ENCODE measurements at places on chromosomes 3 and 15. TPM values are rescaled to one million over a fixed set of nuclear protein-coding genes. Genes with fewer than 3 reads are reported as not detected.

CYP11A1 gene
- 4.3 TPM for total RNA-seq

GRCh38 chr15:37792351-37792750, 142.1 kb upstream of the TMCO5A start:
- DNase-seq: no peak

GRCh38 chr3:157089455-157090221, 70.3 kb downstream of the CCNL1 start:
- peak; percentile 31 for DNase-seq

GRCh38 chr15:47688573-47689086, 28.7 kb upstream of the SEMA6D start:
- no peak for DNase-seq

GRCh38 chr15:67192185-67192820, 62.2 kb downstream of the AAGAB start:
- no peak for DNase-seq

- DNase-seq: no peak
These were observed 8.9 kb upstream of the ZNF619 start for GRCh38 chr3:40468018-40468417.

MESP2 gene
- total RNA-seq: not detected

DNA sequence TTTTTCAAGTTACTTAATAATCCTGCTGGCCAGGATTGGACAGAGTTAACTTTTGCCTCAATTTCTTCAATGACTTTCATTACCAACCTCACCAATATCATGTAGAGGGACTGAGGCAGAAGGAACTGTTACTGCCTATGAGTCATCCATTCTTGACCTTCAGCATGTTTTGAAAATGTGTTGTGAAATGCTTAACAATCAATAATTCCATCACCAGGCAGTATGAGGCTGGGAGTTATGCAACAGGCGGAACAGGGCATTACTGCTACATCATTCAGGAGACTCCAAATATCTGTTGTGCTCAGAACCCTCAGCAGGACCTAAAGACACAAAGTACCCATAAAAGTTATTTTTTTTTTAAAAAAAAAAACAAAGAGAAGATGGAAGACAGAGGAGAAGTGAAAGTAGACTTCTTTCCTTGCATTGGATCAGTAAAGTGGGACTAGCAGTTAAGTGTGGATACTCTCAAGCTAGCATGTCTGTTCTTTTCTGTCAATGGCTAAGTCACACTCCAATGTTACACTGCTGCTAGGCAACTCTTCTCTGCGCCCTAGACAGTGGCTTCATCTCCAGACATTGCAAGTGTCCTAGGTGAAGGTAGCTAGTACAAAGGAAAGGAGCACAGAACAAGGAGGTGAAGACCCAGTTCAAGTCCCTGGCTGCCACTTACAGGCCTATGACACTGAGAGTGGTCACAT, 184.9 kb upstream of the LPP start:
- DNase-seq: no peak

ADGRG7 gene
- 54.9 TPM for total RNA-seq

DNA sequence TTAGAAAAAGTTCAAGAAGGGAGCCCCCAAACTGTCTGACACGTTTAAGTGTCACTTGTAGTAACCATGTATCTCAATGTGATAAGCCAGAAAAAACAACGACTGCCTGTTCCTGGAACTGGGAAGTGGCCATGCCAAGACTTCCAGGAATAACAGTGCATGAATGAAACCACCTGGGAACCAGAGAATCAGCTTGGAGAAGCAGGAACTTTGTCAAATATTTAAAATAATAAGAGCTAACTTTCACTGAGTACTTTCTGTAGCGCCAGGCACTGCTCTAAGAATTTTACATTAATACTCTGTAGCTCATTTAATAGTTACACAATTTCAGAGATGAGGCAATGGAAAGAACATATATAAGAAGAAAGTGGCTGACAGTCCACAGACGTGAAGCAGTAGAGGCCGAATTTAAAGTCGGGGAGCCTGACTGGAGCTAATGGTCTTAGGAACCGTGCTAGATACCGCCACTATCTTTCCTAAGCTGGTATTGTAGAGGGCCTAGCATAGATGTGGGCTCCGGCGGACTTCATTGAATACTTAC, 876 bp downstream of the PLSCR1 start:
- DNase-seq: no peak

All from Peyer's patch (tissue), 4 donors.